ENCODE measurements at places on chromosomes 2 and 18. TPM values are rescaled to one million over a fixed set of nuclear protein-coding genes. Genes with fewer than 3 reads are reported as not detected.

The KIF1A gene
- 0.62 TPM for total RNA-seq

GRCh38 chr2:67965246-67965645, 97.6 kb downstream of the C1D start:
- no peak for ATAC-seq

DNA sequence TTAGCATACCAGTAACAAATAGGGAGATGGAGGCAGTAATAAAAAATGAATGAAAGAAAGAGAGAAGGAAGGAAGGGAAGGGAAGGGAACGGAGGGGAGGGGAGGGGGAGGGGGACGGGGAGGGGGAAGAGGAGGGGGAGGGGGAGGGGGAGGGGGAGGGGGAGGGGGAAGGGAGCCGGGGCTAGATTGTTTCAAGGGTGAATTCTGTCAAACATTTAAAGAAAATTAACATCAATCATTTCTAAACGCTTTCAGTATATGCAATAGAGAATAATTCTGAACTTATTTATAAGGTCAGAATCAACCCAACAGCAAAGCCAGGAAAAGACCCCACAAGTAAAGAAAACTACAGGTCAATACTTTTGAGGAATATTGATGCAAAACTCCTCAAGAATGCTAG, 858.8 kb upstream of the GYPC start:
- ATAC-seq, result no peak

The ARHGEF4 gene
- 22.5 TPM for total RNA-seq

- no peak for ATAC-seq
Measured at GRCh38 chr18:1020731-1021344, 116.2 kb downstream of the ADCYAP1 start.

Data from gastroesophageal sphincter (tissue), 4 donors.